NCI-H345 (cell line): ENCODE measurements at places on chromosomes 7 and 10.
A peak's percentile ranks its signal among the peaks of the same experiment; 100 is the strongest.

GRCh38 chr10:24360282-24361127, 151.6 kb downstream of the KIAA1217 start:
- no peak for DNase-seq

DNA sequence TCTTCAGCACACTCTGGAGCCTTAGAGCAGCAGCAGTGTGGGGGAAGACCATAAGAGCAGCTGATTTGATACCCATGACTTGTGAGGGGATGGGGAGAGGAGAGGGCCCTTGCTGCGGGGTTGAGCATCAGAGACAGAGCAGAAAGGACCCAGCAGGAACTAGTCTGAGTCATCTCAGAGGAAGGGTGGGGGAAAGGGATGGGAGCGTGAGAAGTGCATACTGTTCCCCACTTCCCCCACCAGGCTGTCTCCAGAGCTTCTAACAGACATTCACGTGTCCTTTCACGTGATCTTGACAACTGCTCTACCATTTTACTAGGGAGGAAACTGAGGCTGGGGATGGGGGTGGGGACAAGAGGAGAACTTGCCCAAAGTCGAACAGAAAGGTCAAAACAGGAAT, 38.7 kb downstream of the FAM241B start:
- no peak for DNase-seq

- DNase-seq = no peak
These were observed 32.1 kb downstream of the BTRC start for GRCh38 chr10:101385866-101386658.

DNA sequence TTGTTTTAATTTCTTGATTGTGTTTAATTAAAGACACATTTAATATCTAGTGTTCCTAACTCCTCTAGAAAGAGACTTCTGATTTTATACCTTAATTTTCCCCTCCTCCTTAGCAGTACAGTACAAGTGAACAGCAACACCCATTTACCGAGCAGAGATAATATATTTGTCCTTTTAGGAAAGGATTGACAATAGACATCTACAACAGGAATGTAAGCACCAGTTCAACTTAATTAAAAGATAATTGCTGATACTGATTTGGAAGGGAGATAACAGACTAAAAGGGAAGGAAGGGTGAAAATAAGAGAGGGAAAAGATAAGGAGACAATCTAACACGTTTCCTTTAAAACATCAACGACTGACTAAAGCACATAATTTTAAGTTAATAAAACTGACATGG, 119.3 kb downstream of the SRPK2 start:
- no peak for DNase-seq

- DNase-seq = no peak
These were observed 112.0 kb downstream of the ANK3 start for GRCh38 chr10:60277656-60278055.

GRCh38 chr7:1575809-1576208, 6.0 kb upstream of the PSMG3 start:
- no peak for DNase-seq

DNA sequence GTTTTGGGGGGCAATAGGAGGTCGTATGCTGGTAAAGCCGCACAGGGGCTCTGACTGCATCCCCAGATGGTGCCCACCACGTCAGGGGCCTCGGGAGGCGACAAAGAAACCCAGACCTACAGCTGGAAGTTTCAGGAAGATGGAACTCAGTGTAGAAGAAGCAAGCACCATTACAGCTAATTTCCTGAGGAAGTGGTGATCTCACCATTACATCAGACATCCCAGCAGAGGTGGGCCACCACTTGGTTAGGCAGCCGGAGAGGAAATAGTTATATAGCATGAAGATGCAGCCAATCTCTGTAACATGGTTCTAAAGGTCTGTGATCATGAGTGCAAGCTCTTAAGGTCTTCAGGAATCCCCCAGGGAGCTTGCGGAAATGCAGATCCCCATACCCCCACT, 127.3 kb upstream of the PCBD1 start:
- DNase-seq = no peak

GRCh38 chr7:26083113-26083512, 68.9 kb upstream of the NFE2L3 start:
- DNase-seq = no peak

GRCh38 chr7:17545348-17545747, 246.9 kb downstream of the AHR start:
- no peak for DNase-seq

- DNase-seq = no peak
These were observed 457.6 kb downstream of the LRMDA start for GRCh38 chr10:75889051-75889450.

- DNase-seq = no peak
These were observed 8.3 kb downstream of the RABGEF1 start for GRCh38 chr7:66748791-66749190.

GRCh38 chr10:21278491-21279216, 246.8 kb downstream of the SKIDA1 start:
- DNase-seq = peak; percentile 48

- DNase-seq = no peak
These were observed 54.9 kb downstream of the HK1 start for GRCh38 chr10:69333205-69333604.

GRCh38 chr10:48251152-48251524, 23.4 kb downstream of the FRMPD2 start:
- DNase-seq = peak; percentile 76

- DNase-seq = no peak
These were observed 18.9 kb downstream of the NCAPG2 start for GRCh38 chr7:158685693-158686092.

DNA sequence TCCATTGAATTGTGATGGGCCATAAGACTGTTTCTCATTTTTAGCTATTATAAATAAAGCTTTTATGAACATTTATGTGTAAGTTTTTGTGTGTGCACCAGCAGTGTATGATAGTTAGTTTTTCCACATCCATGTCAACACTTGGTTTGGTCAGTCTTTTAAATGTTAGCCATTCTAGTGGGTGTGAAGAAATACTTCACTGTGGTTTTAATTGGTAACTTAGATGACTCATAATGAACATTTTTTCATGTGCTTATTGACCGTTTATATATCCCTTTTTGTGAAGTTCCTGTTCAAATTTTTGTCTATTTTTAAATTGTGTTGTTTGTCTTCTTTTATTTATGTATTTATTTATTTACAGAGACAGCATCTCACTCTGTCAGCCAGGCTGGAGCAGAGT, 23.6 kb upstream of the PDK4 start:
- DNase-seq = no peak

GRCh38 chr7:106597014-106597413, 63.9 kb downstream of the CCDC71L start:
- no peak for DNase-seq

DNA sequence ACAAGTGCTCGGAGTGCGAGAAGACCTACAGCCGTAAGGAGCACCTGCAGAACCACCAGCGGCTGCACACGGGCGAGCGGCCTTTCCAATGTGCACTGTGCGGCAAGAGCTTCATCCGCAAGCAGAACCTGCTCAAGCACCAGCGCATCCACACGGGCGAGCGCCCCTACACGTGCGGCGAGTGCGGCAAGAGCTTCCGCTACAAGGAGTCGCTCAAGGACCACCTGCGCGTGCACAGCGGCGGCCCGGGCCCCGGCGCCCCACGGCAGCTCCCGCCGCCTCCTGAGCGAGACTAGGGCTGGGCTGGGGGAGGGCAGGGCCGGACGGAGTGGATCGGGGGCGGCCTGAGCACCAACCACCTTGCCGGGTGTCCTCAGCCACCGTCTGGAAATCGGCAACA, 15.1 kb upstream of the ZNF212 start:
- DNase-seq = no peak

DNA sequence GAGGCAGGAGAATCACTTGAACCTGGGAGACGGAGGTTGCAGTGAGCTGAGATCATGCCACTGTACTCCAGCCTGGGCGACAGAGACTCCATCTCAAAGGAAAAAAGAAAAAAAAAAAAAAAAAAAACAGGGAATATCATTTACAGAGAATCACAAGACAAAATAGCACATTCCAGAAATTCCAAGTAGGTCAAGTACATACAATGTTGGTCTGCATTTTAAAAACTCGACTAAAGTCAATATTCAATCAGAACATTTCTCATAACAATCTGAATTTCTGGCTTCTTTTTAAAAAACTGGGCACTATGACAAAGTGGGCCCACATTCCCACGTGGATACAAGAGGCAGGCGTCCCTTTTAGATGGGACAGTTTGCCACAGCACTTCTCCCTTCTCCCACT, 12.8 kb downstream of the ZC3HAV1L start:
- DNase-seq = no peak

- DNase-seq = no peak
These were observed 255.2 kb downstream of the ARL4A start for GRCh38 chr7:12942609-12943008.
